ENCODE measurements at places on chromosomes 1 and 21. TPM values are rescaled to one million over a fixed set of nuclear protein-coding genes. Genes with fewer than 3 reads are reported as not detected.

Gene SZRD1
- 75.9 TPM for total RNA-seq

Gene RGS8
- total RNA-seq = 2.2 TPM

Gene MIXL1
- total RNA-seq = 3.7 TPM

Gene PCAT6
- total RNA-seq = 19.8 TPM

Gene S100A1
- 2.2 TPM for total RNA-seq

Gene FNDC10
- total RNA-seq = 46.5 TPM

Gene CRYAA
- not detected for total RNA-seq

Gene TNFRSF1B
- total RNA-seq = 0.27 TPM

Gene SV2A
- 21.9 TPM for total RNA-seq

Gene NKAIN1
- 1.9 TPM for total RNA-seq

Gene KCNK1
- total RNA-seq = 1.8 TPM

Gene UBIAD1
- 18.7 TPM for total RNA-seq

Gene CA14
- 34.8 TPM for total RNA-seq

Gene ASCL5
- total RNA-seq = 0.18 TPM

Gene PRAMEF1
- not detected for total RNA-seq

Gene MRTO4
- 21.3 TPM for total RNA-seq

Gene OLIG2
- 0.09 TPM for total RNA-seq

Gene SLC16A4
- 0.66 TPM for total RNA-seq

Gene RUNX1
- total RNA-seq = not detected

Gene TNFAIP8L2
- total RNA-seq = 0.45 TPM

Gene CACNA1S
- total RNA-seq = 0.35 TPM

Gene SAMD13
- 1.7 TPM for total RNA-seq

Gene VAMP3
- 51.2 TPM for total RNA-seq

Gene TFAP2E
- total RNA-seq = 0.69 TPM

Gene PMF1
- 106 TPM for total RNA-seq

Gene SLC1A7
- not detected for total RNA-seq
